ENCODE measurements at places on chromosomes 13 and 19.
A peak's percentile ranks its signal among the peaks of the same experiment; 100 is the strongest.

DNA sequence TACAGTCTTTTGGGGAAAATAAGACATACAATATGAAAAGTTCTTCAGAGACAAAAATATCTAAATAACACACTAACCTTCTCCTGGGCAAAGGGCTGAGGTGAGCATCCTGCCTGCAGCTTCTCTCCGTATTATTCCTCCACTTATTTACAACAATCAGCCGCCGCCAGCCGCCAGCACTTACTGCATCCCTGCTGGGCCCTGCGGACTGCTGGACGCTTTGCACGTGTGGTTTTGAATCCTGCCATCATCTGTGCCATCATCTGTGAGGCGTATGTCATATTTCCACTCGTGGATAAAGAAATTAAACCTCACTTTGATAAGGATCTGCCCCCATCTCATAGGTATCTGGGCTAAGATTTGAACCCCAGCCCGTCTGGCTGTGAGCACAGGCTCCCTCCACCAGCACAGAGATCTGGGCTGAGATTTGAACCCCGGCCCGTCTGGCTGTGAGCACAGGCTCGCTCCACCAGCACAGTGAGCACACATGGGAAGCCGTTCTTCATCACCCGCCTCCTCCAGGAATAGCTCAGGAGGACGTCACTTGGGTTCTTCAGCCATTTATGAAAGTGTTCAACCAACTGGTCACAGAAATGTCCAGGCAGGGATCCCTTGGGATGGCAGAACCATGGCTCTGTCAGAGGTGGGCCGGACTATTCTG is 35.2 kb upstream of the TUBGCP3 start:
- no peak for DNase-seq

DNA sequence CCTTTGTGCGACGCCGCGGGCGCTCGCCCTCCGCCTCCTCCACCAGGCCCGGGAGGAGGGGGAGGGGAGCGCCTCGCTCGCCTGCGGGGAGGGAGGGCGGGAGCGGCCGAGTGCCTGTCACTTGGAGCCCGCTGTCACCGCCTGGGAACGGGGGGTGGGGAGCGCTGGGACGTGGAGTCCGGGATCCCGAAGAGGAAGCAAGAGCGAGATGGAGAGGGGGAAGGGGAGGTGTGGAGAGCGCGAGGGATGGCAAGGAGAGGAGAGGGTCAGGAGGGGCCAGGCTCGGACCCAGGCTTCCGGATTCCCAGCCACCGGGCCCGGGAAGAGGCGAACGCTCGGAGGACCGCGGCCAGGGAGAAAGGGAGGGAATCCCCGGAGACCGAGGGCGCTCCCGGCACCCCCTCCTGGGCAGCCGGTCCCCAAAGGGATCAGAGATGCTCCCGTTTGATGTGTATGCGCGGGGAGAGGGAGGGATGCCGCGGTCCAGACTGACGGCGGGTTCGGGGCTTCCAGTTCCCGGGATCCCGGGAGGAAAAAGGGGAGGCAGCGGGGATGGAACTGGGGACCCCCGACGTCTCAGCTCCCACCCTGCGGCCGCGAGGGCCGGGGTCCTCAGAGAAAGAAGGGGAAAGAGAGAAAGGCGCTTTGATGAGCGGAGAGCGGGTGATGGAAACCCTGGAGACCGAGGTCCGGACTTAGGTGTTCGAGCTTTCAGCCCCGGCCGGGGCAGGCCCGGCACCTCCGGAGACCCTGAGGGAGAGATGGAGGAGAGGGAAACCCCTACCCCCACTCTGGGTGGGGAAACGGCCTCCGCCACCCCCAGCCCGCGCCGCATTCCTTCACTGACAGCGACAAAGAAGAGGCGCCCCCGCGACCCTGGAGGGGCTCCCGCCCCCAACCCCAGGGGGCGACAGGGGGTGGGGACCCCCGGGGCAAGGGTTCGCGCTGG is 4.7 kb upstream of the DPF1 start:
- DNase-seq = peak; percentile 45

DNA sequence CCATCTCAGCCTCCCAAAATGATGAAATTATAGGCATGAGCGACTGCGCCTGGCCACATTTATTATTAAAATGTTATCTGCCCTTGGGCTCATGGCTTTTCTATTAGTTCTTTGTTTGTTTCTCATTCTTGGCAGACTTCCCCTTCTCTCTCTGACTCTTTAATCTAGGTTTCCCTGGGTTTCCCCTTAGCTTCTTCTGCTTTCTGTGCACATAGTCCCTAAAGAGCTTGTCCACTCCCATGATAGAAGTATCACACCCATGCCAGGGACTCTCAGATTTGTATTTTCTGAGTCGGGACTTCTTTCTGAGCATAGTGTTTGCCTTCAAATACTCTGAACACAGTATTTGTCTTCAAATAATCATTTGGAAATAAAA is 38.6 kb upstream of the ITM2B start:
- no peak for DNase-seq

- DNase-seq = no peak
Measured at GRCh38 chr19:3684054-3684816, 16.0 kb downstream of the PIP5K1C start.

GRCh38 chr19:45577111-45577905 is 7.3 kb downstream of the OPA3 start:
- DNase-seq = no peak

- no peak for DNase-seq
Measured at GRCh38 chr19:39083983-39084731, at the start of gene ACP7. Gene ACP7, plus strand, starts transcription at chr19:39084368. Its CDS starts 902 bp downstream, at chr19:39085270.

DNA sequence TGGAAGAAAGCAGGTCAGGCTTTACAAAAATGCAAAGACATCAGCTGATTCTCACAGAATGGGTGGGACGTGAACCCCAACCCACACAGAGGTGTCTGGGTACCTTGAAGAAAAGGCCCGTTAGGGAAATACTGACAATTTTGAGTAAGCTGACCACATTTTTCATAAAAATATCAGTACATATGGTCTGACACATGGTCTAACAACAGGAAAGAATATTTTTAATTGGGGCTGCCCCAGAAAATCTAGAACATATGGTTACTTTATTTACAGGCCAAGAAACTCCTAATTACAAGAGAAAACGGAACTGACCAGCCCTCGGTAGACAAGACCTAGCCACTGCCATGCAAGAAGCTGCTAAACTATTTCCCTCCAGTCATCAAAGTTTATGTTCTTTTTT is 48.7 kb upstream of the ITM2B start:
- no peak for DNase-seq

- DNase-seq = no peak
Measured at GRCh38 chr19:38635483-38636399, 11.7 kb upstream of the ACTN4 start.

DNA sequence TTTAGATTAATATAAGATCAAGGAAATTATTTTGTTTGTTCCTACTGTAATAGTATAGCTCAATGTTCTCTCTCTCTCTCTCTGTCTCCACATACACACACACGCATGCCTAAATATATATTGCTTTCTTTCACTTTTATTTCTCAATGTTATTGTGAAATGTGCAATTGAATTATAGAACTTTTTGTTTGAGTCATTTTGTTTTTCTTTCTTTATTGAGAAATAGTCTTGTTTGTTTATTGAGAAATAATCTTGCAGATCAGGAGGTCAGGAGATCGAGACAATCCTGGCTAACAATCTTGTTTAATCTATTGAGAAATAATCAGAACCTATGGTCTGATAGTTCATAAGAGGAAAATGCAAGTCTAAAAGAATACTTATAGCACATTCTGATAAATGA is 1581.3 kb downstream of the EFNB2 start:
- DNase-seq = no peak

GRCh38 chr13:99176309-99177276 is 24.1 kb upstream of the UBAC2 start:
- peak; percentile 77 for DNase-seq

- DNase-seq = no peak
Measured at GRCh38 chr19:45901912-45902650, at the start of gene MYPOP. Gene MYPOP, minus strand, starts transcription at chr19:45902613. Its CDS starts 840 bp downstream, at chr19:45901773.
